Stimulated activated CD4-positive, alpha-beta T cell treated with anti-CD3 and anti-CD28 coated beads, Interleukin-15, amount 100 ng/mL, for 1 hour (primary cell): ENCODE measurements at places on chromosomes 5 and 9.

- no peak for DNase-seq
These were observed 270.7 kb downstream of the ARHGEF28 start for GRCh38 chr5:73896668-73897067.

- no peak for DNase-seq
These were observed 97.7 kb downstream of the AK8 start for GRCh38 chr9:132780230-132781007.

DNA sequence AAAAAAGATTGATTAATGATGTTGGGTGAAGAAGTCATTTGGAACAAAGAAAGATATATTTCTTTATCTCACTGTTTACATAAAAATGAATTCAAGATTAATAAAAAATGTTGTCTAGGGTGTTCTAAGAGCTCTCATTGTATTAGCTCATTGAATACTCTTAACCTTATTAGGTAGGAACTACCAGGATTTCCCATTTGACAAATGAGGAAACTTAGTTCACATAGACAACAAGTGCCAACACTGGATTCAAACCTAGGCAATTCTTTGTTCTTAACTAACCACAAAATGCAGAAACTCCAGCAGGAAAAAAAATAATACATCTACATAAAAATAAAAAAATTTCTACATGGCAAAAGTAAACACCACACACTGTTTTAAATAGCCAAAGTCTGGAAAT, 175.8 kb downstream of the RAPGEF6 start:
- DNase-seq, result no peak

DNA sequence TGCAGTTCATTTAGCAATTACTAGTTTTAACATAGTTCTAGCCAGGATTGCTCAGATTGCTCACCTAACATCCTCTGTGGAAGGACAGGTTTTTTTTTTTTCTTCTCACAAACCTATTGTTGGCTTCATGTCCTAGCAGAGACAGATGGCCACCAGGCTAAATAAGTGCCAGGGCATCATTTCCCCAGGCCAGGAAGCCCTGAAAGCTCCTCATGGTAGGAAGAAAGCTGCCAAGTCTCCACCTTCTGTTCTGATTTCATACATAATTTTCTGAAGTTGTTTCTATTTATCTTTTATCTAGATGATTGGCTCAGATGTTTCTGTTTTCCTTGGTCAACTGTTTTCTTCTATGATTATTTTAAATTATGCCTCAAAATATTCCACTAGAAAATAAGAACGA, 31.0 kb downstream of the EFCAB9 start:
- DNase-seq, result no peak

DNA sequence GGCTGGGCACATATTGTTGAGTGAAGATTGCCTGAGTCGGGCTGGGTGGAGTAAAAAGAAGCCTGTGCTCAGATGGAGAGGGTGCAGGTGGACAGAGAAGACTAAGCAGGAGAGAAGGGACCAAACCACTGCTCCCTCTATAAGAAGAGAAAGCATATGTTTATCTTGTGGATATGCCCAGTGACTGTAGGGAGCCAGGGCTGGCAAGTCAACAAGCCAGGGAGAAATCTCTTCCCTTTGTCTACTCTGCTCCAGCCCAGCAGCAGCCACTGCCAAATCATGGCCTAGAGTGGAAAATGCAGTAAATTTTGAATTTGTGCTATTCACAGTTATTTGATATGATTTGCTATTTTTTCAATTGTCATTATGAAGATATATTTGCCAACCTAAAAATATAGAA, 33.2 kb upstream of the TRIM36 start:
- DNase-seq, result no peak
